ENCODE measurements at places on chromosomes 7 and 10.

DNA sequence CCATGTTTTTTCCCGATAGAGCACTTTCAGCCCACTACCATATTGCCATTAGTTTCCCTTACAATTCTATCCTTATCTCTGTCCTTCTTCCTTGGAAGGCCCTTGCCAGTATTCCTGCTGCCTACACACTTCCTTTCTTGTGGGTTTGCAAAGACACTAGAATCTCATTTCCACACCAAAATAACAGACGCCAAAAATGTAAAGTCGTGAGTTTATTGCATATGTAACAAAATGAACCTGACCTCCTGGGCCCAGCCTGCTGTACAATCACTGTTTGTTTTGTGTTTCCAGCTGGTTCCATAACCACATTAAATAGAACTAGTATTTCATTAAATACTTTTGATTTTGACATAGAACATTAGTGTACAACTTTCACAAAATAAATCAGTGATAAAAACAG, 116.7 kb downstream of the SMURF1 start:
- no peak for DNase-seq

DNA sequence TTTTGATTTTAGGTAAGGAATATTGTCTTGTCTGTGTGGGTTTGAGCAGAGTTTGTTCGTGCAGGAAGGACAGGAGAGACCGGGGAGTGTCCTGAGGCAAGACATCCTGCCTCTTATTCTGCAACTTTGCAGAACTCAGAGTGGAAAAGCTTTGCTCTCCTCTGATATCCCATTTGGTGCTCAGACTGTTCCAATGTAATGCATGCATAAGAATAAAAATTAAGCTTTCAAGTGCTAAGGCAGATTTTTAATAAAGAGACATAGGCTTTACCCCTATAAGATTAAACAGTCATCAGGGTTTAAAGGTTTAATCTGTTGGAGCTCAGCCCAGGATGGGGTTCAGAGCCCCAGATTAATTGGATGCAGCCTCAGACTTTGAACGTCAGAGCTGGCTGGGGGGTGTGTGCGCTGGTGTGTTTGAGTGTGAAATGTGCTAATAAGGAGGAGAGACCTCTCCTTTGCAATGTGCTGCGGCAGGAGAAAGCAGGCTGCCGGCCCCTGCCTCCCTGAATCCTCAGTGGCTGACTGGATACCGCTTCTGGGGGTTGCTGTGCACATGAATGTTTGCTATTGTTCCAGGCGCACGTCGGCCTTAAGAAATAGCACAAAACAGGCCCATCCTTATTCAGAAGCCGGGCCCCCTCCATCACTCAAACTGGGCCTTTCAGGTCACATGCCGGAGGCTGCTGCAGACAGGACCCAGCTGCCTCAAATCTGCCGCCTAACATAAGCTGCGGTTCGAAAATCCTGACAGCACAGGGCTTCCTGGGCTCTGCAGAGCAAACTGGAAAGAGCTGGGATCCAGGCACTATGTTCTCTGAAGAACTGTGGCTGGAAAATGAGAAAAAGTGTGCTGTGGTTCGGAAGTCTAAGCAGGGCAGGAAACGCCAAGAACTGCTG, 84.1 kb upstream of the PRR15 start:
- peak; percentile 93 for DNase-seq

GRCh38 chr10:44558521-44558920, 173.6 kb upstream of the CXCL12 start:
- no peak for DNase-seq

GRCh38 chr7:106901828-106902441, 36.9 kb downstream of the PIK3CG start:
- no peak for DNase-seq

- no peak for DNase-seq
These were observed 535.9 kb downstream of the TFEC start for GRCh38 chr7:115494529-115495147.

DNA sequence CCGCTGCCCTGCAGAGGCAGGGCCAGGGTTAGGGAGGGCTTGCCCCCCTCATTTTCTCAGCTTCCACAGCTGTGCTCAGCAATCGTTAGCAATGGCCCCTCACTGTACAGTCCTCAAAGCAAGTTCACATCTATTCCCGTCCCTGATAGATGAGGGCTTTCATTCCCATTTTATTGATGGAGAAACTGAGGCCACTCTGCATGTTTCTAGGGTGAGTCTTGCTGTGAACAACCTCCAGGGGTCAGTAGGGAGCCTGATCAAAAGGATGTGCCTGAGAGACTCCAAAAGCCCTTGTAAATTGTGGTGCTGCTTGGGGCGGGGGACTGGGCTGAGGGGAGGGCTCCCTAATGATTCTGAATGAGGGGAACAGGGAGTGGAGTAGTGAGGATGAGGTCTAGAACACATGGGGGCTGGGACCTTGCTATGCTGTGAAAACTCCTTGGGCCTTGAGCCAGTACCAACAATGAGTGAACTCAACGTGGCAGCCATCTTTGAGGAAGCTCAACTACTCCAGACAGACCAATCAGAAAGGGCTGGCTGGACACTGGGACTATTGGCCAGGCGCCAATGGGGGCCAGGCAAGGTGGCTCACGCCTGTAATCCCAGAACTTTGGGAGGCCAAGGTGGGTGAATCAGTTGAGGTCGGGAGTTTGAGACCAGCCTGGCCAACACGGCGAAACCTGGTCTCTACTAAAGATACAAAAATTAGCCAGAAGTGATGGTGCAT, 6.7 kb upstream of the GRIFIN start:
- no peak for DNase-seq

DNA sequence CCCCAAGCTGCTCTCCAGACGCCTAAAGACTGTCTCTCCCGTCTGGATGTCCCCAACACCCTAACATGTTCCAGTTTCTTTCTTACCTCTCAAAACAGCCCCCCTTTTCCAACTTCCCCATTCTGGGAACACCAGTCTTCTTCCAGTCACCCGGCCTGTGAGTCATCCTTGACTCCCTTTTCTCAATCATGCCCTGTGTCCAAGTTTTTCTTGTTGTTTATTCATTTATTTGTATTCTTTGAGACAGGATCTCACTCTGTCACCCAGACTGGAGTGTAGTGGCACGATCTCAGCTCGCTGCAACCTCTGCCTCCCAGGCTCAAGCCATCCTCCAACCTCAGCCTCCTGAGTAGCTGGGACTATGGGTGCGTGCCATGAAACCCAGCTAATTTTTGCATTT, 15.6 kb downstream of the SNX10 start:
- DNase-seq: no peak

GRCh38 chr7:132678656-132679055, 102.4 kb upstream of the PLXNA4 start:
- no peak for DNase-seq

DNA sequence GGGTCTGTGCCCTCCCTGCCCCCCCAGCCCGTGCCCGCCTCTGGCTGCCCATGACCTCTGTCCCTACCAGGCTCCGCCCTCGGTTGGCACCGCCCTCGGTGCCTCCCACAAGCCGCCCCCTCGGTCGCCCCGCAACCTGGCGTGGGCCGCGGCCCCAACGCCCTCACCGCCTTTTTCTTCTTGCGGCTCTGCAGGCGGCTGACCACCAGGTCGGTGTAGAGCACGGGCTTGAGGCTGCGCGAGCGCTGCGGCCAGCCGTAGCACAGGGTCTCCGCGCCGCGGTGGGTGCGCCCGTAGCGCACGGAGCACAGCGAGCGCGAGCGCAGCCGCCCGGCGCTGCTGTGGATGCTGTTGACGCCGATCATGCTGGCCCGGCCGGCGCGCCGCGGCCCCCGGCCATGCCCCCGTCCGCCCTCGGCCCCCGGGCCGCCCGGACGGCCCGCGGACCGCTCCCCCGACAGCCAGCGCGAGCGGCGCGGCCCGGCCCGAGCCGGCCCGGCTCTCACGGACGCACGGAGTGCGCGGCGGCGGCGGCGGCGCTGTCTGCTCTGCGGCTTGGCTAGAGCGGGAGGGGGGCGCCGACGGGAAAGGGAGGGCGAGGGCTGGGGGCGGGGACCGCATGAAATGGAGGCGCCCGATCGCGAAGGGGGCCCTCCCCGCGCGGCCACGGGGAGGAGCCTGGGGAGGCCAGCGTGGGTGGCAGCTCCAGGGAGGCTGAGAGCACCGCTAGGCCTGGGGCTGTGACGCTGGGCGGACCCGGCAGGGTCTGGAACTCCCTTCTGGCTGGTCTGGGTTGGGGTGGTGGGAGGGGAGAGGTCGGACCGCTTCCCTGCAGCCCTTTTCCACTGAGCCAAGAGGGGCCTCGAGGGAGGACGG, 9.6 kb downstream of the PSD start:
- DNase-seq: no peak

- DNase-seq: no peak
These were observed 6.3 kb downstream of the NAT16 start for GRCh38 chr7:101173752-101174244.

- DNase-seq: no peak
These were observed 477.2 kb downstream of the DNAJB6 start for GRCh38 chr7:157813741-157814661.

DNA sequence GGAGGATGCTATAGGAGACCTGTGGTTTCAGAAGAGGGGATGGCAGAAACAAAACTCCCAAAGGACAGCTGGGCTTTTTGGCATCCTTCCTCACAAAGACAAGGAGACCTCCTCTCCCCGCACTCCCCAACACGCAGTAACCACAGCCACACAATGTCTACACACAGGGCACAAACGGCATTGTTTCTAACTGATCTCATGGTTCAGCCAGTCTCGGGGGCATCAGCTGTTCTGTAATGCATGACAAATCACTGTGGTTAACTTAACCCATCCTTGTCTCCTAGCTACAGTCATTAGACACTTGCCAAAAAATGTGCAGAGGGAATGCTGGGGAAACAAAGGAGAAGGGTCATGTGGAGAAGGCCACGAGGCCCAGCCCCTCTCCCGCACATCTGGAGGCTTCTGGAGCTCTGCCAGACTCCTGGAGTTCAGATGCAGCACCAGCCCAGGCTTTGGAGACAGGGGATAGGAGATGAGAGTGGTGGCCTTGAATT, 7.6 kb upstream of the ADAMTS14 start:
- DNase-seq: no peak

DNA sequence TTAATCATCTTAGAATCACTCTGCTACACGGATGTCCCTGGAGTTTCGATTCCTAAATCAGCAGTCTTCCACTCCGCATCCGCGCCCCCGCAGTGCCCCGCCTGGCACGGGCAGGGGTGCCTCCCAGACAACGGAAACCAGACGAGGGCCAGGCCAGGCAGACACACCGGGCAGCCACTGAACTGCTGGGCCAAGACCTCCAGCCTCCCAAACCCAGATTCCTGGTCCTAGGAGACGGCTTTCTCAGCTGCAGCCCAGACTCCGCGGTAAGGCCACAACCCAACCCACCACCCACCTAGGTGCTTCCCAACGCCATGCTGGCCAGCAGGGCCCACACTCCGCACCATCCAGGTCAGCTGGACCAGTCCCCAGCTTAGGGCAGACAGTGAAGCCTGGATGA, 33.2 kb downstream of the MAD1L1 start:
- DNase-seq: no peak

DNA sequence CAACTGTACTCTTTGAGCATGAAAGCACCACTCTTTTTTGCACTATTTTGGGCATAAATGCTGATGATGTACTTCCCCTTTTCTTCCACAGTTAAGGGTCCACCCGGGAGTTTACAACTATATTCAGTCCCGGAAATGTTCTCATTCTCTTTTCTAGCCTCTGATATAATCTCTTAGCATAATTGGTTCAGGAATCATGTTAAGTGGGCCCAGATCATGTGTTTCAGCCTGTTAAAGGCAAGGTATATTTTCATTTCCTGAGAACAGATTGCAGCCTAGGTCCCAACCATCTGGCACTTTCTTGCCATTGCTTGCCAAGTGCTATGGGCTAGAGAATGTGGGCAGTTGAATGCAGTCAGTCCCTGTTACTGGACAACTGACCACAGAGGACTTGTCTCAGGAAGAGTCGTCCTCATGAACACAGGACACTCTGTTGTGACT, 111.4 kb upstream of the GLCCI1 start:
- DNase-seq: no peak

- DNase-seq: no peak
These were observed 47.8 kb upstream of the FRMD4A start for GRCh38 chr10:14378387-14378960.

- peak; percentile 95 for DNase-seq
These were observed 65.5 kb downstream of the CUX1 start for GRCh38 chr7:101882595-101883564.

DNA sequence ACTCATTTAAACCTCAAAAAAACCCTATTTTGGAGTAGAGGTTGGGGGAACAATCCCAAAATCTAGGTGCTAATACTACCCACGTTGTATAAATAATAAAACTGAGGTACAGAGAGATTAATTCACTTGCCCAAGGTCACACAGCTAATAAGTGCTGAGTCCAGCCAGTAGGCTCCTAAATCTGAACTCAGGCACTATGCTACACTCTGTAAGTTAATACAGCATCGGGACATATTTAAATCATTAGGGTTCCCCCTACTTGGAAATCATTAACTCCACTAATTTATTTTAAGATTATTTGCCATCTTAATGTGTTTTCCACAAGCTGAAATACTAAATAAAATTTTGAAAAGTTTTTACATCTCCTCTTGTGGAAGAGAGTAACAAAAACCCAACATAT, 24.2 kb downstream of the PIP4K2A start:
- no peak for DNase-seq

- DNase-seq: no peak
These were observed 23.9 kb downstream of the PYROXD2 start for GRCh38 chr10:98391065-98391464.

DNA sequence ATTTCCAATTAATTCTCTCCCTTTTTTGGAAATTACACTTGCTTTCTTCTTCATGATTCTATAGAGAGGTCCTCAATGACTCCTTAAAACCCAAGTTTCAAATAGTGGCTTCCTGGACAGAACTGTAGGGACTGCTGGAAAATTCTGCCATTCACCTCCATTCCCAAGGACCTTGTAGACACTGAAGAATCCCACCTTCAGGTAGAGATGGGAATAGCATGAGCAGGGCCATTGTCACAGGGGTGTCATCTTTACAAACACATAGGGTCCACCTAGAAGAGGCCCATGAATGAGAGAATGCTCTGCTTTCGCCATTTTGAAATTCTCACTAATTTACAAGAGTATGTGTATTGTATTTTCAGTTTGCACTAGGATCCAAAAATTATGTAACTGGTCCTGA, 701.7 kb upstream of the CELF2 start:
- no peak for DNase-seq

- no peak for DNase-seq
These were observed 218.0 kb upstream of the ZNF32 start for GRCh38 chr10:43866712-43867111.

DNA sequence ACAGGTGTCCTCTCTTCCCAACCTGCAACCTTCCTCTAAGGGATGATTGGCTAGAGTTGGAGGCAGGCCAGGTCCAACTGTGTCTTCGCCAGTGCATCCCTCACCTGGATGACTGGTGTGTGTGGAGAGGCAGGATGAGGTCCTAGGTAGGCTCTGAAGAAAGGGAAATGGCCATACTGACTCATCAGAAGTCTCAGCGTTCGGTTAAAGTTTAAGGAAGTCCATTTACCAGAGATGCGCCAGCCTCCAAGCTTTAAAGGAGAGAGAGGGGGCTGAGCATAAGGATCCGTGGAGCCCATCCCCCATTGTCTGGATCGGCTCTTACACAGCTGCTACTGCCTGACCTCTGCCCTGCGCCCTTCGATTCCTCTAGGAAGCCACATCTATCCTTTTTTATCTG, 4.4 kb downstream of the KEL start:
- DNase-seq: peak; percentile 78

- DNase-seq: no peak
These were observed 177.8 kb downstream of the NSUN6 start for GRCh38 chr10:18473424-18474117.

Measured in esophagus muscularis mucosa (tissue), 4 donors.